Fibroblast of upper back skin (primary cell): ENCODE measurements at places on chromosomes 6 and 20.

- DNase-seq = no peak
Observed at GRCh38 chr20:33148040-33148439, 19.9 kb upstream of the BPIFA2 start.

DNA sequence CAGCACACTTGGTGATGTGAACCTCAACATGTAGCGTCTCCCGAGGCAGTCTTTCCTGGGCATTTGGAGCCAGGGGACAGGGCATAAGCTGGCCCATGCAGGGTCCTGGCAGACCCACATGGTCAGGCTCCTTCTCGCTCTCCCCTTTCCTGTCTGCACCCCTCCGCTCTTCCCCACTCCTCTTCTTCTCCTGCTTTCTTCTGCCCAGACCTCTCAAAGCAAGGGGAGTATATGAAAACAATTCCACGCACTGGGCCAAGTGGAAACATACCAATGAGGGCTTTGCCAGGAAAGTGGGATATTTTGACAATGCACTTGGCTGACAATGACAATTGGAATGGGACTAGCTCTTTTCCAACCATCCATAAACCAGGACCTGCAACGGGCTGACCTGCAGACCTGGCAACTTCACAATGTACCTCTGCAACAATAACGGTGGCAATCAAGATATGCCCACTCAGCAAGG lies 58.9 kb upstream of the TRAF3IP2 start:
- no peak for DNase-seq

GRCh38 chr20:44028003-44028730 lies 113.5 kb downstream of the TOX2 start:
- DNase-seq = peak; percentile 51

- peak; percentile 72 for DNase-seq
Observed at GRCh38 chr6:22003287-22003686, 293.5 kb downstream of the PRL start.

DNA sequence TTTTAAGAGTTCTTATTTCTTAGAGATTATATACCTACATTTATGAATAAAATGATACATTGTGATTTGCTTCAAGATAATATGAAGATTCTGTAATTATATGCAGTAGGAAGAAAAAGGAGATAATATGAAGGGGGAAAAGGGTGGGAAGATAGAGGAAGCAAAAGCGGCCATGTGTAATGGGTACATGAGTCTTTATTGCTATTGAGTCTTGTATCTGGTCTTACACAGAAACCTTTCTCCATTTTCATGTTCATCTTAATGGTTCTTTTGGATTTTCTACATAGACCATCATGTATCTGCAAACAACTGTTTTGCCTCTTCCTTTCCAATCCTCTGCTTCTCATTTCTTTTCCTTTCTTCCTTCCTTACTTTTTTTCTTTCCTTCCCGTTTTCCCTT lies 36.1 kb downstream of the PHF20 start:
- no peak for DNase-seq

DNA sequence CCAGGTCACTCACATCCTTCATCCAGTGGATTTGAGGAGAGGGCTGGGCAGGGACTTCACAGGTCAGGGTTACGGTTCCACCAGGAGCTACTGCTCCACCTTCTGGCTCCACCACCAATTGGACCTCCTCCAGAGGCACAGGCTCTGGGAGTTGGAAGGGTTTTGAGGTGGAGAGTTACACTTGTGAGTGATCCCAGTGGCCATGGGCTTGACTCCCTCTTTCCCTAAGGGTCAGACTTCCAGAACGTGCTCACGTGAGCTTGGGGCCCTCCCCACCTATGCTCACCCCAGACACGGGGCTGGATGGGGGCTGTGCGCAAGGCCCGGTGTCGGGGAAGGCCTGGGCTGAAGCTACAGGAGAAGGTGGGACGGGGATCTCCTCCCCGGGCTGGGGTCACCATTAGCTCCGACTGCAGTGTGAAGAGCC lies 1.5 kb downstream of the AGER start:
- DNase-seq = no peak

DNA sequence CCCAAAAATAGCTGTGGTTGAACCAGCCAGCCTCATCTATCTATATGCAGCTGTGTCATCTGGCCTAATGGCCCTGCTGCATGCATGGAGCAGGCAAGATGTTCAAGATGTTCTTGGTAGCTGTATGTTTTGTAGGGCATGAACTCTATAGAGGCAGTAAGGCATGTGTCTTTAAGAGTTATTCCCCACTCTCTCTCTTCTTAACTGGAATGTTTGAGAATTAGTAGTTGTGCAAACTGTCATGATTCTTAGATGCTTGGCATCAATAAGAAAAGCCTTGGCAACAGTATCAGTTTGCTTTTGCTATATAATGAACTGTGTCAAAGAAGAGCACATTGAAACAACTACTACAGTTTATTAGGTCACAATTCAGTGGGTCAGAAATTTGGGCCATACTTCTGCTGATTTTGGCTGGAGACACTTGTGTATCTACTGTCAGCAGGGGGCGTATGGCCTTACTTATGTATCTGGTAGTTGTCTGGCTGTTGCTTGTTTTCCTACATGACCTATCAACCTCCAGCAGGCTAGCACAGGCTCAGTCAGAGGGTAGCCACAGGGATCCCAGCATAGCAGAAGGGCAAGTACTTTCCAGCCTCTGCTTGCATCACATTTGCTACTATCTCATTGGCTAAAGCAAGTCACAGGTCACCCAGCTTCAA lies 56.1 kb upstream of the LAMP5 start:
- peak; percentile 45 for DNase-seq

- no peak for DNase-seq
Observed at GRCh38 chr6:91926827-91927226, 1340.0 kb upstream of the MAP3K7 start.
